ENCODE measurements at places on chromosomes 13 and 19.

GRCh38 chr13:48892053-48892687 is 83.5 kb upstream of the FNDC3A start:
- no peak for DNase-seq

- DNase-seq: no peak
These were observed 2.2 kb downstream of the MZF1 start for GRCh38 chr19:58570770-58571574.

GRCh38 chr13:74907788-74908187 is 574.2 kb downstream of the TBC1D4 start:
- no peak for DNase-seq

- peak; percentile 22 for DNase-seq
These were observed 28.9 kb upstream of the PABPC3 start for GRCh38 chr13:25067064-25067463.

- no peak for DNase-seq
These were observed 26.4 kb upstream of the TPTE2 start for GRCh38 chr13:19587635-19588300.

- DNase-seq: no peak
These were observed 8.1 kb downstream of the CEBPA start for GRCh38 chr19:33294058-33294798.

DNA sequence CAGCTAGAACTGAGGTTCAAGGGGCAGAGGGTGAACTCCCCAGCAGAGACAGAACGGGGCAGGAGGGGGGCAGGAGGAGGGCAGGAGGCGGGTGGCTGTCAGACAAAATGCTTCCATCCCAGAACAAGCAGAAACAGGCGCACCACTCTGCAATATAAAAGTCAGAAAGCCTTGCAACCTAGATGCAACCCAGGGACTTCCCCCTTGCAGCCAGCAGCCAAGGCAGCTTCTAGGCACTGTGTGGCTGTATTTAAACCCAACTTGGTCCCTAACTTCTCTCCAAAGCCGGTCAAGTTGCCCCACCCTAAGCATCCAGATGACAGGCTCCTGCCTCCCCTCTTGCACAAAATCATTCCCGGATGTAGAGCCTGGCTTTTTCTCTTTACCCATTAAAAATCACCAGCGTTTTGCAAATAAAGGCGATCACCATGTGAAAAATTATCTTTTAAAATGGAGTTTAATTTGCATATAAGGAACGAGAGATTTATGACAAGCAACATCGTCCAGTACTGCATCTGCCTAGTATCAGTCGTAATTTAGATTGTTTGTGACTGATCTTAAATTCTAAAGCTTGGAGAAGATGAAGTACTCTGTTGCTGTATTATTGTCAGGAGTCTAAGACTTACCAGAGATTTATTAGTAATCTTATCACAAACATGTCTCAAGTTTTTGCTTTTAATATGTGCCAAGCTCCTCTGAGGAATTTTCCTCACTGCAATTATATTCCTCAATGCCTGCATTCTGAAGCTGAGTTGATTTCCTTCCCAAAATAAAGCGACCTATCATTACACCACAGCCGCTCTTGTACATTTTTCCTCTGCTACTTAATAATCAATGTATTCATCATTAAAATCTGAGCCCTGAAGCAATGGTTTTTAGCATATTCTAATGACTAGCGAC is 307.1 kb upstream of the ZNF507 start:
- no peak for DNase-seq

GRCh38 chr13:83876546-83876945 is 5.7 kb downstream of the SLITRK1 start:
- DNase-seq: no peak

DNA sequence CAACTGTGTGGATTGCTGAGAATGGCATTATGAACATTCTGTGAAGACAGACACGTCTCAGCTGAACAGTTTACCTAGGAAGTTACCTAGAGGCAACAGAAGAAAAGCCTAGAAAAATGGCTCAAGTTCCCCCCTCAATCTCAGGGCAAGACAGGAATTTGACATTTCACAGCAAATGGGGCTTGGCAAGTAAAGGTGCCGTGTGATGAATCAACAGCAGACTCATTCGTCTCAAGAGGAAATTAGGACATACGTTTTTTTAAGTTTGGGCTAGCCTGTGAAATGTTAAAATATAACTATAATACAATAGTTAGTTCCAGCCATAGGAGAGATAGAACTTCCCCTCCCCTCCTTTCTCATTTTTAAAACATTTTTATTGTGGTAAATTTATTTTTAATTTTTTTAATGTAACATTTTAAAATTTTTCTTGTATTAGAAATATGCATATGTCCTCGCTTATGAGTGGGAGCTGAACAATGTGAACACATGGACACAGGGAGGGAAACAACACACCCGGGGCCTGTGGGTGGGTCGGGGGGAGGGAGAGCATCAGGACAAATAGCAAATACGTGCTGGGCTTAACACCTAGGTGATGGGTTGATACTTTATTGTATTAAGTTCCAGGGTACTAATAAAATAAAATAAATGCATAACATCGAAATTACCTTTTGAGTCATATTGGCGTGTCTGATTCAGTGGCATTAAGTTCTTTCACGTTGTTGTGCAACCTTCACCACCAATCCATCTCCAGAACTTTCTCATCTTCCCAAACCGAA is 116.0 kb downstream of the COL4A2 start:
- DNase-seq: no peak

GRCh38 chr19:35993923-35994598 is 927 bp upstream of the SDHAF1 start:
- DNase-seq: no peak

GRCh38 chr19:35363711-35364425 is 5.6 kb downstream of the FFAR3 start:
- no peak for DNase-seq

- DNase-seq: no peak
These were observed 331.3 kb downstream of the UQCRFS1 start for GRCh38 chr19:28881616-28882015.

DNA sequence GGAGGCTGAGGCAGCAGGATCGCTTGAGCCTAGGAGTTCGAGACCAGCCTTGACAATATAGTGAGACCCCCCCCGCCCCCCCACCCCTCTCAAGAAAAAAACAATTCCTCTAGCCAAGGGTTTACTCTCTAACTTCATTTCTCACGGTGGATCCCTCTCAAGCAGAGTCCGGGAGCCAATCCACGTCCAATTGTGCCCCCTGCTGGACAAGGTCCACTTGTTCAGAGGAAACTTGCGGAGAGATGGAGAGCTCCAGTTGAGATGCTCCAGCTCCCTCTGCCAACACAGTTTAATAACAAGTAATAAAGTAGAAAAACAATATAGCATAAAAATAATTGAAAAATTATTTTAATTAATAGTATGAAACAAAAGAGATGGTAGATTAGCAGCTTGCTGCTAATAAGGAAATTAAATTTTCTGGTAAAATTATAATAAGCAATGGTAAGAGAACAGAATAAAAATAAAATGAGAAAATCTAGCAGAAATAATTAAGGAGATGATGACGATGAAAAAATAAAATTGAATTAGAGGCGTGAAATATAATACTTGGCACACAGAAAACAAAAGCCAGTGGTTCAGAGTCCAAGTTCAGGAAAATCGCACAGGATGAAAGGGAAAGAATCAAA is 14.5 kb upstream of the SIGLEC14 start:
- peak; percentile 81 for DNase-seq

DNA sequence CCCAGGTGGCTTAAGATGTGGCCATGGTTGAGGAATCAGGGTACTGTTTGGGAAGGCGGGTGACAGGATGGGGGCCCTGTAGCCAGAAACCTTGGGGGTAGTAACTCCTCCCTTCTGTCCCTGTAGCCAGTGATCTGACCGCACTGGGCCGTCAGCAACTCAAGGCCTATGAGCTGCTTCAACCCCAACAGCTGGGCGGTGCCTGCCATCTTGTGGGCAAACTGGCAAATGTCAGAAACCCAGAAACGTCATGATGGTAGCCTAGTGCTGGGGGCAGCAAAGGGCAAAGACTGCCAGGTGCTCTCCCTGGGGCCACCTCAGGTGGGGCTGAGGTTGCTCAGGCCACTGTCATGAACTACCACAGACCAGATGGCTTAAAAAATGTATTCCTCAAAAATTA is 3.5 kb downstream of the COPE start:
- DNase-seq: peak; percentile 52

GRCh38 chr13:81770868-81771505 is 1430.1 kb upstream of the SPRY2 start:
- no peak for DNase-seq

DNA sequence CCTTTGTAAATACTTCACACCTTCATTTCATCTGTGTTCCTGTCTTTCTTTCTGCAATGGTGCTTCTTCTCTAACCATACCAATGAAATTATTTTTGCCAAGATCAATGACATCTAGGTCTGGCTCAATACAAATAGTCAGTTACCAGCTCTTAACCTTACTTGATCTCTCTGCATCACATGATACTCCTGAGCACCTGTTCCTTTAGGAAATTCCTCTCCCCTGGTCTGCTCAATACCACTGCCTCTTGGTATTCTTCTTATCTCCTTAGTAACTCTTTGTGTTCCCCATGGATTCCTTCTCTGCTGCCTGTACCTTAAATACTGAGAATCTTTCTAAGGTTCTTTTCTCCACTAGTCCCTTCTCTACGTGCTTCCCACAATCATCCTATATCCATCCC is 25.9 kb downstream of the SOHLH2 start:
- peak; percentile 35 for DNase-seq

DNA sequence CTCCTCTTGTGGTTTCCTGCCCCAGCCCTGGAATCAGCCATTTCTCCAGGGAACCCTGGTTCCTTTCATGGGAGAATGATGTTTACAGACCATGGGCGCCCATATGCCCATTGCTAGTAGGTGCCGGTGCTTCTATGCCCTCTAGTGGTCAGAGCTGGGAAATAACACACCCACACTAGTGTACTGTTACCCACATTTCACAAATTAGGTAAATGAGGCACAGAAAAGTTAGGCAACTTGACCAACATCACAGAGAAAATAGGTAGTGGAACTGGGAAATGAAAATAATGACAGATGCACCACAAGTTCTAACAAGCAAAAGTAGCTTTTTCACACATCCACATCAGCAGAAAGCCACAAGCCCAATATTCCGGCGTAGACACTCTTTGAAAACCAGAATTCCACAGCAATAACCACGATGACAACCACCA is 1.3 kb upstream of the CEACAM3 start:
- DNase-seq: peak; percentile 11

GRCh38 chr19:39759457-39760184 is 19.0 kb upstream of the LEUTX start:
- DNase-seq: no peak

Data from muscle of leg (tissue), 16 donors.